ENCODE measurements at places on chromosomes 11 and 22. TPM values are rescaled to one million over a fixed set of nuclear protein-coding genes. Genes with fewer than 3 reads are reported as not detected.

MRPL17 gene
- 26.9 TPM for total RNA-seq

F2 gene
- not detected for total RNA-seq

MGAT3 gene
- total RNA-seq: 24.0 TPM

SLC17A6 gene
- not detected for total RNA-seq

CDK2AP2 gene
- 58.4 TPM for total RNA-seq

CELSR1 gene
- 110 TPM for total RNA-seq

GRCh38 chr11:5847711-5848110 is 6.0 kb upstream of the OR52E6 start:
- no peak overlapping the region for H3K4me3 ChIP-seq
- no peak overlapping the region for H3K27ac ChIP-seq
- H3K27me3 ChIP-seq: no peaks in the 10 kb centered on the region

GRCh38 chr11:56705784-56706396 is 7.0 kb downstream of the OR9G1 start:
- no peak for DNase-seq
- no peaks in the 10 kb centered on the region for H3K27me3 ChIP-seq
- H3K4me3 ChIP-seq: no peak overlapping the region
- no peaks in the 10 kb centered on the region for H3K36me3 ChIP-seq

DNA sequence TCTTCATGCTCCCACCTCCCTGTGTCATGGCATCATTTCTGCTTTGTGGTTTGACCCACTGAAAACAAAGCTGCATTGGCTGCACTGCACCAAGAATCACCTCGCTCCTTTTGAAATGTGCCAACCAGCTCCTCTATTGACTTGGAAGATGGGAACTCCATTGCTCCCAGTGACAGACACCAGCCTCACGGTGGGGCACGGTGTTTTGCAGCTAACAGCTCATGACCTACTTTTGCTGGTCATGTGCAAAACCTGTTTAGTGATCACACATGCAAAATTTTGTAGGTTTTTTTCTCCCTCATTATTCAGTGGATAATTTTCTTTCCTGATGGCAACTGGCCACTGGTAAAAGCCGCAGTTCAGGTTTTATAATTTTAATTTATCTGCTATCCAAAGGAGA is 36.8 kb downstream of the ARFGAP2 start:
- peaks cover 11% of the 10 kb centered on the region for H3K36me3 ChIP-seq
- no peak overlapping the region for H3K4me3 ChIP-seq
- no peaks in the 10 kb centered on the region for H3K27me3 ChIP-seq
- DNase-seq: no peak
- no peaks in the 10 kb centered on the region for H3K4me1 ChIP-seq
- H3K27ac ChIP-seq: no peak overlapping the region

DNA sequence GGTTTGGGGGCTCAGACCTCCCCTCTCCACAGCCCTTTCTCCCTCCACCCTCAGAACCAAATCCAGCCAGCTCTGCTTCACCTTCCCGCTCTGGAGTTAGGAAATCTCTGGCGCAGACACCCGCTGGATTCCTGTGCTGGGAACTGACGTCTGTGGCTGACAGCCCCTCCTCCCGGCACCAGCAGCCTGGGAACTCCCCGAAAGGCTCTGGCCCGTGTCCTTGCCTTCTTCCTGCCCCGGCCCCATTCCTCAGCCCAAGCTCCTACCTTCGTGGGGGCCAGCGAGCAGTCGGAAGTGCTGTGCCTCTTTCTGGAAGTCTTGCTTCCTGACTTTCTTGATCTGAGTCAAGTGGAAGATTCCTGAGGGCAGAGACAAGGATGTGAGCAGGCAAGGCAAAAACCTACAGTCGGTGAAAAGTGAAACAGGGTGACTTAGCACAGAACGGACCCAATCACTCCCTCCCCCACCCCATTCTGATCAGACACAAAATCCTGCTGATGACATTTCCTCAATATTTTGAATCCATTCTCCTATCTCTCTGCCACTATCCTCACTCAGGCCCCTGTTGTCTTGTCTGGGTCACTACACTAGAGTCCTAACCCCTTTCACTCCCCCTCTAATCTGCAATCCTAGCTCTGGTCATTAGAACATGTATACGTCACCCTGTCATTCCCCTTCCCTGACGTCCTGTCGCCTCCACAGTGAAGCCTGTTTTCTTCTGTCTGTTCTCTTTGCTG is 34.1 kb downstream of the CHRDL2 start:
- H3K4me1 ChIP-seq: peaks cover 13% of the 10 kb centered on the region
- peak; percentile 91 for DNase-seq
- H3K27ac ChIP-seq: peak overlapping the region; percentile 92

GRCh38 chr22:45905924-45906865 is 70.8 kb downstream of the WNT7B start:
- peak; percentile 85 for DNase-seq
- H3K27me3 ChIP-seq: no peaks in the 10 kb centered on the region
- no peak overlapping the region for H3K4me3 ChIP-seq
- H3K36me3 ChIP-seq: no peaks in the 10 kb centered on the region
- H3K27ac ChIP-seq: no peak overlapping the region
- H3K4me1 ChIP-seq: peaks cover 11% of the 10 kb centered on the region

DNA sequence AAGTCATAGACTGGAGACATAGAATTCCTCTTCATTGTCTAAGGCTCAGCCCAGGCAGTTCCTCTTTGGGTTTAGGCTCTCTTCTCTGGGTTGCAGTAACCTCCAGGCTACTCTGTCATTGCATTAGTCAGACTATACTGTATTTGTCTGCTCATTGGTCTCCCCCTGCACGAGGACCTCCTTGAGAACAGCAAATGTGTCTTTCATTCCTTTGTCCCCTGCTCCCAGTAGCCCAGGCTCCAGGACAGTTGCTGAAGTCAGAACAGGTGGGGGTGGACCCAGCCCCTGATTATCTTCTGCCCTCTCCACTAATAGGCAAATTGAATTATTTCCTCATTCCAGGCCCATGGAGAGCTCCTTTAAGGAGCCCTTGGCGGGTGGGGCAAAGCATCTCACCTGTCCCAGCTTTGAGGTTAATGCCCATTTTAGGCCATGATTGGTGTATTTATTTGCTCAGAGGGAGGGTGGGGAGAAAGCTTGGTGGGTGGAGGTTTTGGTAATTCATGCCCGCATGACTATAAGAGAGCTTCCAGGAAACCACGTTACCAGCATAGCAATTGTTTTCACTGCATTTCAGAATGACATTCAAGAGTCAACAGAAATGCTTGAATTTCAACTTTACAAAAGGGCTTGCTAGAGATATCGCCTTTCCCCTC is 40.9 kb downstream of the NAV2 start:
- H3K4me1 ChIP-seq: peaks cover 10% of the 10 kb centered on the region
- H3K4me3 ChIP-seq: no peak overlapping the region
- H3K27me3 ChIP-seq: no peaks in the 10 kb centered on the region
- peak overlapping the region; percentile 80 for H3K27ac ChIP-seq

DNA sequence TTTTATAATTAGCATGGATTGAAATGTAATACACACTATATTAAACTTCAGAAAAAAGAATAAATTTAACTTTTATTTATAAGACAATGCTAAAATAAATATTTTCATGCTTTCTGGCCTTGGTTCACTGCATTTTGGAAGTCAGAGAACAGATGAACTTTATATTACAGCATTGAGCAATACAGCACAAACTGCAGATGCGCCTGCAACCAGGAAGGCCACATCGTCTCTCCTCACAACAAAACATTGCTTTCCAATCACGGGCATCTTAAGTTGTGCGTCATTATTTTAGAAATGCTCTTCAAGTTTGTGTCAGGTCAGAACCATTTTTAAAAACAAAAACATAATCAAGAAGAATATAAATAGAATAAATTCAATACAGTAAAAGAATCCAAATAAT is 89.3 kb upstream of the CEP126 start:
- no peaks in the 10 kb centered on the region for H3K27me3 ChIP-seq
- no peaks in the 10 kb centered on the region for H3K36me3 ChIP-seq
- H3K4me1 ChIP-seq: no peaks in the 10 kb centered on the region
- no peak for DNase-seq

- H3K36me3 ChIP-seq: no peaks in the 10 kb centered on the region
- no peaks in the 10 kb centered on the region for H3K4me1 ChIP-seq
- no peak overlapping the region for H3K4me3 ChIP-seq
- H3K27me3 ChIP-seq: no peaks in the 10 kb centered on the region
- no peak overlapping the region for H3K27ac ChIP-seq
- DNase-seq: no peak
These were observed 33.1 kb downstream of the TSPAN18 start for GRCh38 chr11:44759743-44760476.

DNA sequence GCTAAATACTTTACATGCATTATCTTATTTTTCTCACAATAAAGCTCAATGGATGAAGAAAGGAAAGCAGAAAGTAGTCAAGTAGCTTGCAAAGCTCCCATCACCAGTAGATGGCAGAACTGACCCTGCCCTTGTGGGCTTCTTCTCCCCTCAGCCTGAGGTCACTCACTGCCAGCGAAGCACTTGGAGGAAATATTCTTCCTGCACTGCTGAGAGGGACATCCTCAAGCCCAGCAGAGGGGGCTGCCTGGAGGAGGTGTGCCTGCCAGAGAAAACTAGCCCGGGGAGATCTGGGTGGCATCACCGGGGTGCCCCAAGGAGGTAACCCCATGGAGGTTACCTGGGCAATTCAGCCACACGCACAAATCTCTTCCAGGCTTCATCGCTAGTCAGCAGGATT is 6.6 kb downstream of the APOL4 start:
- peaks cover 26% of the 10 kb centered on the region for H3K4me1 ChIP-seq
- no peaks in the 10 kb centered on the region for H3K36me3 ChIP-seq
- peak; percentile 66 for DNase-seq
- H3K27ac ChIP-seq: no peak overlapping the region
- H3K27me3 ChIP-seq: no peaks in the 10 kb centered on the region
- no peak overlapping the region for H3K4me3 ChIP-seq

- no peaks in the 10 kb centered on the region for H3K27me3 ChIP-seq
- H3K36me3 ChIP-seq: no peaks in the 10 kb centered on the region
- no peak for DNase-seq
- no peak overlapping the region for H3K4me3 ChIP-seq
- no peak overlapping the region for H3K27ac ChIP-seq
These were observed 328.1 kb upstream of the MPPED2 start for GRCh38 chr11:30914143-30914762.

DNA sequence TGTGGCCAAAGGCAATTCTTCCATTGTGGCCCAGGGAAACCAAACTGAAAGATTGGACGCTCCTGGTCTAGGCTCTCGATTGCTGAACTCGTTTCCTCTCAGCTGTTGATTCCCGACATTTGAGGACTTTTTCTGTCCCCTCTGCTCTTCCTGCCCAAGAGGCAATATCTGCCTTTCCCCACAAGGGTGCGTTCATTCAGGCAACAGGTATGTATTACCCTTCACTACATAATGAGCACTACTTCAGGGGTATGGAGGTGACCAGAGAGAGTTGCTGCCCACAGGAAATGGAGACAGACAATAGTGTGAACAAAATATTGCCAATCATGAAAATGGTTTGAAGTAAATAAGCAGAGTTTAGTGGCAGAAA is 8.2 kb downstream of the PTH start:
- no peaks in the 10 kb centered on the region for H3K36me3 ChIP-seq
- H3K27me3 ChIP-seq: no peaks in the 10 kb centered on the region
- no peak for DNase-seq
